ENCODE measurements at places on chromosomes 5 and 9.

- DNase-seq, result no peak
Observed at GRCh38 chr9:86303316-86303975, 21.1 kb upstream of the ISCA1 start.

- DNase-seq, result no peak
Observed at GRCh38 chr5:179166171-179166885, 106.2 kb downstream of the ZNF354C start.

GRCh38 chr5:170393958-170394357, 4.8 kb upstream of the KCNMB1 start:
- DNase-seq, result no peak

DNA sequence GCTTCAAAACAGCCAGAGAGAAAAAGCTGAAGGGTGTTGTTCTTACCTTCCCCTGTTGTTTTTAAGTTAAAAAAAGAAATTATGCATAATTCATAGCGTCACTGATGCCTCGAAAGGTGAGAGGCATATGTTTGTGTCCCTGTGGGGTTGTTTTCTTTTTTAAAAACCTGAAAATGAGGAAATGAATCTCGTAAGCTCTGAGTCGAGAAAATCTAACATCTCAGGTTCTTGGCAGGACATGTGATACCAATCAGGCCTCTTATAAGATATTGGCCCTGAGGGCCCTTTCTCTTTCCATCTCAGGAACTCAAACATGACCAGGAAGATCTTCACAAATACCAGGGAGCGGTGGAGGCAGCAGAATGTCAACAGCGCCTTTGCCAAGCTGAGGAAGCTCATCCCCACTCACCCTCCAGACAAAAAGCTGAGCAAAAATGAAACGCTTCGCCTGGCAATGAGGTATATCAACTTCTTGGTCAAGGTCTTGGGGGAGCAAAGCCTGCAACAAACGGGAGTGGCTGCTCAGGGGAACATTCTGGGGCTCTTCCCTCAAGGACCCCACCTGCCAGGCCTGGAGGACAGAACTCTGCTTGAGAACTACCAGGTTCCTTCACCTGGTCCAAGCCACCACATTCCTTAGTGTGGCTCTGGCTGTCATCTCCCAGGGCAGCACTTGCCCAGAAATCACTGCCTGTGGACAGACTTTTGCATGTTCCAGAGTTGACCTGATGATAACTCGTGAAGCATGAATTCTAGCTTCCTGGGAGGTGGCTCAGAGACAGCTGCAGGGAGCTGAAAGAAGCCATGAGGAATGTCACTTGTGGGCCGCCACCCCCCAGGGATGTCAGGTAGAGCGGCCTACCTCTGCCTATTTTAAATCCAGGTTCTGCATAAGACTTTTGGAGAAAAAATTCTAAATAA, at the start of gene TAL2:
TSS of gene TAL2 (plus strand) at position 274 of the 921 bp plus-strand sequence. CDS start at position 314, 40 bp downstream.
- no peak for DNase-seq

DNA sequence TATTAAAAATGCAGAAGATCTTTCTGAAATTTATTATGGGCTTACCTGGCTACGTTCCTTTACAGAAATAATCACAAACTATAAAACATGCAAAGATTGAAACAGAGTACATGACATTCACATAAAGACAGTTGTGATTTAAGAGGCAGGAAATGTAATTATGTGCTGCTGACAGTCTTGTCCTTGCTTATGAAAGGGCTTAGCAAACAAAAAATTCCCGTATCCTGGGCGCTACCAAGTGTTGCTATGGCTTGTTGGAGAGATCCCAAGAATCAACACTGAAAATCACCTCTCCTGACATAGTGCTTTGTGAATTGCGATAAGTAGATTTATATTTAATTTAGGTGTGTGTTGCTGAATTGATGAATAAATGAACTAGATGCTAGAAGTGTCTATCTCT, 352.5 kb upstream of the C9orf72 start:
- no peak for DNase-seq

DNA sequence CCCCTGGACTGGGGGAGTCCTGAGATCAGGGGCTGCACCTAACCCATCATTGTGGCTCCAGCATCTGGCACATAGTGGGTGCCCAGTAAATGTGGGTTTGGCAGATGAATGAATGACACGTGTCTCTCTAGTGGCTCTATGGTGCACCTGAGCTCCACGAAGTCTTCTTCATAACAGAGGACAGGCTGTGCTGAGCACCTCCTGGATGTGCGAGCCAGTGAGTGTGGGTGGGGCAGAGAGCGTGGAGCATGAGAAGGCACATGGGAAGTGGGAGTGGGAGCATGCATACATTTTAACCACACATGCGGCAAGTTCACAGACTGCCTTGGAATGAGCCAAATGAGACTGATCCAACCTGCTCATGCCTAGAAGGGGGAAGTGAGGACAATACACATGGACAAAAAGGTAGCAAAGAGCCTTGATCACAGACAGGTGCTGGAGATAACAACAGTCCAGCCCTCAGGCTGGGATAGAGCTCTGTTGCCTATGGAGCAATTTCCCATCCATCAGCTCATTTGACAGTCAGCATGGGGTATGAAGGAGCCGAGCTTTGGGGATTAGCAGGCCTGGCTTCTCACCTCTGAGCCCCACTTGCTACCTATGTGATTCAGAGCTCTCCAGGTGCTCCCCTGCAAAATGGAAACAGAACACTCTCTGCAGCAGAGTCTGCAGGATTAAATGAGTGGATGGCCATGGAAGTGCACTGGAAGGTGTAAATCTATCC, 76.2 kb upstream of the TBC1D2 start:
- no peak for DNase-seq

DNA sequence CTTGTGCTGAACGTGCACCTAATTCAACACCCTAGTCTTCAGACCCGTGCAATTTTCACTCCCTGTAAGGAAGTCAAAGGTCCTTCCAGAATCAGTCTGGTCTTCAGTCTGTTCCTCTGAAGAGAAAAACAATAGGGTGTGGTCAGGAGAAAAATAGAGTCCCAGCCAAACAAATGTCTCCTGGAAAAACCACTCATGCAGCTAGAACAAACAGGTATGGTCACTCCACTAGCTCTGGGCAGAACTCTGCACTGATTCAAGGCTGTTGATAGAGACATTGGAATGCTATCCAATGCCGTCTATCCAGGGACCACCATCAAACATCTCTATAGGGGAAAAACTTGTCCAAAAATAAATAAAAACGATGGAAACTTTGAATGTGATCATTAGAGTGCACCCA, 81.8 kb upstream of the MAP3K1 start:
- no peak for DNase-seq

- no peak for DNase-seq
Observed at GRCh38 chr5:40853632-40854192, 12.5 kb downstream of the CARD6 start.

DNA sequence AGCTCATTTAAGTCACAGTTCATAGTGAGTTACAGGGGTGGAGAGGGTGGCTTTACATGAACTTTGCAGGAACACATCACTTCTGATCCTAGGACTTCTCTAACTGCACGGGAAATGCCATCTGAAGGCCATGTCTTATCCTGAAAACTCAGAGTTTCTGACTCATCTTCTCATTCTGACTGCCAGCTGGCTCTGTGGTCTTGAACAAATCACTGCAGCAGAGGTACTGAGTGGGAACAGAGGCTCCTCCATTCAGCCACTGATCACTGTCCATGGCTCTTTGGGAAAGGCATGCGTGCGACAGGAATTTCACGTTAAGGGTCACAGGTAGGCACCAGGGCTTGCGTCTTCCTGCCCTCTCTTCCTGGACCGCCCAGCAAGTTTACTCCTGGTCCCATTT, 114.6 kb upstream of the LRRTM2 start:
- no peak for DNase-seq

GRCh38 chr5:74623006-74623611, 17.4 kb downstream of the ENC1 start:
- DNase-seq, result no peak

DNA sequence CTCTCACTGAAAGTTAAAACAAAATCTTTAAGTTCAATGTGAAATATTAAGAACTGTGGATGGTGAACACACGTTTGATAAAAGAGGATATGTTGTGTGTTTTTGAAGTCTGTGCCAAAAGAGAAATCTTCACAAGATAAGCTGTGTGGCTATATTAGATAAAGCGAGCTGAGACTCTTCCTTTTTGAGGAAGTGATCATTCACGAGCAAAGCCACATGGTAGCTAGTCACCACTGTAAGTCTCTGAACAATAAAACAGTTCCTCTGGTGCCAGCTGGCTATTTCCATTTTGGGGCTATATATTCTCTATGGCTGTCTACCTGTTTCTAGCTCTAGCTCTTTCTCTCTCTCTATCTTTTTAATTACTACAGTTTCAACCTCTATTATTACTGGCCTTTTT, 1849.2 kb upstream of the C9orf72 start:
- no peak for DNase-seq

- DNase-seq, result no peak
Observed at GRCh38 chr9:72363236-72363635, 1.8 kb downstream of the ZFAND5 start.

- no peak for DNase-seq
Observed at GRCh38 chr9:113503131-113503541, 39.6 kb downstream of the RGS3 start.

DNA sequence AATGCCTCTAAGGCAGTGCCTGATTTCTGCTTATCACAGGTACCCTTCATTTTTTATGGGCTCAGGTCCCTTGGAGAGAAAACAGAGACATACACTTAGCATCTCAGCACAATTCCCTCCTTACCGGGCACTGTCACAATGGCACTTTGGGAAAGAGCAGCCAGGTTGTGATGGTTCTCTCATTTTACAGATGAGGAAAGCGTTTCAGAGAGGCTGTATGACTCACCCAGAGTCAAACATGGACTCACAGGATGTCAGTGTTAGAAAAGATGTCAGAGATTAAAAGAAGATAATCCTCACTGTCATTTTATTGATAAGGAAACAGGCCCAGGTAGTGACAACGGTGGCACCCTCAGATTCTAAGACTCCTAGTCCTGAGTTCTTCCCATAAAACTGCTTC, 12.0 kb upstream of the SLC31A2 start:
- DNase-seq, result no peak

DNA sequence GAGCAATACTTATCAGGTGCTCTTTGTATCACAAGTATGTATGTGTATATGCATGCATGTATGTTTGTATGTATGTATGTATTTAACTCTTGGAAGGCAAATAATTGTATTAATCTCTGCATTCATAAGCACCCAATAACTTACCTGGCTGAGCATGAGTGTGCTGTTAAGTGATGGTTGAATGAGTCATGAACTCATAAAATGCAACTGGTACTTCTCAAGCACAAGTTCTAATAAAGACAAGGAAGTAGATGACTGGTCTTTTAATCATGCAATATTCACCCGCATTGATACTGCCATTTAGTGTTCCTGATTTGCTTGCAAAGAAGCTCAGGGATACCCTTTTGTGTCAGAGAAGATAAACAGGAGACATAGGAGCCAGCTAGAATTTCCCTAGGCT, 204.9 kb upstream of the TRPM3 start:
- DNase-seq, result no peak

DNA sequence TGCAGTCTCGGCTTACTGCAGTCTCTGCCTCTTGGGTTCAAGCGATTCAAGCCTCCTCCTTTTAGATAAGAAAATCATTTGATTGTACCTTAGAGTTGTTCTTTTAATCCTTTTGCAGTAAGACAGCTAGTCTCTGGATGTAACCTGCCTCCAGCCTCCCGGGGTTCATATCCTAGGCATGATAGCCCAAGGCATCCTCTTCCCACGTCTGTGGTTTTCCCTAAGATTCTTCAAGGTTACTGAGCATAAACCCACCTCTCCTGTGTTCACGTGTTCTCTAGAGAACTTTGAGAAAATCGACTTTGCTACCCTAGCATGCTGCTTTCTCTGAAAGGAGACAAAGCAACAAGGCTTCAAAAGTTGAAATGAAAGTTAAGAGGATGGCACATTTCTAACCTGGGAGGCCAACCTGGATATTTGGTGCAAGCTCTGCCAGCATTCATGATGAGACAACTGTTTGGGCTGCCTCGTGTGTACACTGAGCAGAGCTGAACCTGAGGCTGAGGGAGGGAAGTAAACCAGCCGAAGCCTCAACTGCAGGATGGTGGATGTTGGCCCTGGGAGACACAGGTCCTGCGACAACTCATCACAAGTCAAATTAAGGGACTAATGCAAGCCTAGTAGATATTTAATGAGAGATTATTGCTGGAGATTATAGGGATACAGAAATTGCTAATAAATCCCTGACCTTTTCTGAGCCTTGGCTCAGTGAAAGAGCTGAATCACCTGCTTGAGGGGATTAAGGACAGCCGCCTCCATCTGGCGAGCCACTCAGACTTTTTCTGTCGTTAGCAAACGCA, 261.8 kb downstream of the ARHGAP26 start:
- no peak for DNase-seq

DNA sequence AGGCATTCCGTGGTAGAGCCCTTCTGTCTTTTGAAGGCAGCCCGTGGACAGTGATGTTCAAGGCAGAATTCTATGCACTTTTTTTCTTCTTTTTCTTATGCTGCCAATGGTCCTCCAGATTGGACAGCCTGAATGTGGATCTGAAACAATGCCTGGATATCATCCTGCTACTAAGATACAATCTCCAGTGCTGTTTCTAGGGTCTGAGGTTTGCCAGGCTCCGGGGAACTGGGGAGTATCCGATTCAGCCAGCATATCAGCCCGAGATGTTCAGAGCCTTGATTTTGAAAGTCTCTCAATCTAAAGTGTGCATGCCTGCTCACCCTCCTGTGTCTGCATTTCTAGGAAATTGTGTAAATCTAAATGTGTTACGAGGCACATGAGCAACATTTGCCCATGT, 103.8 kb upstream of the WWC1 start:
- no peak for DNase-seq

GRCh38 chr5:40001796-40002195, 577.0 kb upstream of the DAB2 start:
- no peak for DNase-seq

- no peak for DNase-seq
Observed at GRCh38 chr5:103435136-103435889, 127.3 kb downstream of the NUDT12 start.

DNA sequence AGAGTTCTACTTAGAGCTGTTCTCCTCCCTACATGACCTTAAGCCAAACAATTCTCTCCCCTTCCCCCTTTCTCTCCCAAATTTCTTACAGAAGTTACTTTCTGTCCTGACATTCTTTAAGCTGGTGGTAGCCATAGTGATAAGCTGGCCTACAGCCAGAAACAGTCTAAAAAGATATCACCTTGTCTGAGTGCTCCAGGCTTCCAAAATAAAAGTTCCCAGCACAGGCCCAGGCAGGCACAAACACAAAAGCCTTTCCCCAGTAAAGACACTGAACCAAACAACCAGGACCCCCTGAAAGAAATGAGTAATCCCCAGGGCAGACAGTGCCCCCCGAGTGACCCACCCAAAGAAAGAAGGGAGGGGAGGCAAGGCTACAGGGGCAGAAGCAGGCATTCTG, 19.2 kb downstream of the SIL1 start:
- DNase-seq, result no peak

All from CD4-positive, alpha-beta T cell treated with Interleukin-1 beta for 1 hour (primary cell).